Foreskin melanocyte (primary cell): ENCODE measurements at places on chromosomes 6 and 20.

- DNase-seq: peak; percentile 56
Measured at GRCh38 chr20:49287555-49288249, 9.8 kb upstream of the ZNFX1 start.

DNA sequence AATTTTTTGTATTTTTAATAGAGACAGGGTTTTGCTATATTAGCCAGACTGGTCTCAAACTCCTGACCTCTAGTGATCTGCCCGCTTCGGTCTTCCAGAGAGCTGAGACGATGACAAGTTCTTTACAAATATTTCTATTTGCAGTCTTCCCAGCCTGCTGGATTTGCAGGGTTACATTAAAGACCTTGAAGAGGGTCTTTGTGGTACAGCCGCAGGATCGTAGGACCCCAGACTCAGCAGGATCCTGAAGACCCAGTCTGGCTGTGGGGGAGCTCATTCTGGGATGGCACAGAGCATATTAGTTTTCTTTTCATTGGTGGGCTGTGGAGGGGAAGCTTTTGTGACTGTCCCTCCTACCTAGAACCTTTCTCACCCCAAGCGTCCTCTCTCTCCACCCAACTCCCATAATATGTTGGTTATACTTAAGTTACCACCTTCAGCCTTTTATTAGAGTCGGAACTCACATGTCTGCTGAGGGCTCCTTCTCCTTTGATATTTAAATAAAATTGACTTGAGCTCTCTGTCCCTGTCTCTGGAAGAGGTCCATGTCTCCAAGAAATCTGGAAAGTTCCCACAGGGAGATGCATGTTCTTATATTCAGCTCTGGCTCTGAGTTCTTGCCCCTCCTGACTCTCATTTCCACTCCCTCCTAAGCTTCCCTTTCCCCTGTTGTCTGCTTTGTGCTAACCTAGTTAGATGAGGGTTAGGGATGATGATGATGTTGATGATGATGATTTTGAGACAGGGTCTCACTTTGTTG is 72.0 kb downstream of the TIAM2 start:
- no peak for DNase-seq

- no peak for DNase-seq
Measured at GRCh38 chr6:16712255-16712930, 48.9 kb downstream of the ATXN1 start.

- peak; percentile 77 for DNase-seq
Measured at GRCh38 chr20:59004763-59005522, 2.1 kb downstream of the CTSZ start.

DNA sequence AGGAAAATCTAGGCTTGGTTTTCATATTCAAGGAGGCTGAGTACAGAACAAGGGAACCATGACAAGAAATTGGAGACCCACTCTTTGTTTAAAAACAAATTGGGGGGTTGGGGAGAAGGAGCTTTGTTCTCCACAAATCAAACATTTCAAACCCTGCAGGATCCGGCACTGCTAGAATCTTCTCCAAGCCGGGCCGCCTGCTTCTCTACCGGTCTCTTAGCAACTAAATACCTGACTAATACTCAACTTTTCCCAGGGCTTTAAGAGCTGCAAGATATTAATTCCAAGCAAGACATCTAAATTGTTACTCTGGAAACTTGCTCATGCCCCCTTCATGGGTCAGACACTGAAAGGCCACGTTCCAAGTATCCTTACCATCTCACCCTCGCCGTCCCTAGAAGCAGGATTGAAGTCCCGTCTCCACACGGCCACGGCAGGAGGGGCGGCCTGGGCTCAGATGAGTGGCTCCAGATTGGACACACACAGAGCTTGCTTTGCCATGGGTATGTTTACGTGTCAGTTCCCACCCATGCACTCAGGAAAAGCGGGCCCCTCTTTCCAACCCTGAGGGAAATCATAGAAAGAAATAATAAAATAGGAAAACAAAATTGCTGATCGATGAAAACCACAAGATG is 126.4 kb upstream of the CDH4 start:
- no peak for DNase-seq

GRCh38 chr6:63560801-63561287 is 11.4 kb upstream of the LOC128125822 start:
- DNase-seq: no peak

GRCh38 chr6:36118550-36119107 is 11.7 kb upstream of the MAPK13 start:
- no peak for DNase-seq

GRCh38 chr6:106906232-106906631 is 68.3 kb downstream of the CD24 start:
- no peak for DNase-seq

DNA sequence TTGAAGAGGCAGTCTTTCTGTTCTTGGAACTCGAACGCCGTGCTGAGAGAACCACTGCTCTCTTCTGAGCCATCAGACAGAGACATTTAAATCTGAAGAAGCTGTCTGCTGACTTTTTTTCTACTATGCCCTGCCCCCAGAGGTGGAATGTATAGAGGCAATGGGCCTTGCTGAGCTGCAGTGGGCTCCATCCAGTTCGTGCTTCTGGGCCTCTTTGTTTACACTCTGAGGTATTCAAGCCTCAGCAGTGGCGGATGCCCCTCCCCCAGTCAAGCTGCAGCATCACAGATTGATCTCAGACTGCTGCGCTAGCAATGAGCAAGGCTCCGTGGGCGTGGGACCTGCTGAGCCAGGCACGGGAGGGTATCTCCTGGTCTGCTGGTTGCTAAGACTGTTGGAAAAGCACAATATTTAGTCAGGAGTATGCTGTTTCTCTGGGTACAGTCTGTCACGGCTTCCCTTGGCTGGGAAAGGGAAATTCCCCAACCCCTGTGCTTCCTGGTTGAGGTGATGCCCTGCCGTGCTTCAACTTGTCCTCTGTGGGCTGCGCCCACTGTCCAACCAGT is 526.8 kb downstream of the CD109 start:
- no peak for DNase-seq

- no peak for DNase-seq
Measured at GRCh38 chr20:44419131-44419844, 56.4 kb upstream of the TTPAL start.

- no peak for DNase-seq
Measured at GRCh38 chr6:77638129-77638830, 14.6 kb upstream of the MEI4 start.

- no peak for DNase-seq
Measured at GRCh38 chr6:1756472-1757129, 146.9 kb downstream of the FOXC1 start.

DNA sequence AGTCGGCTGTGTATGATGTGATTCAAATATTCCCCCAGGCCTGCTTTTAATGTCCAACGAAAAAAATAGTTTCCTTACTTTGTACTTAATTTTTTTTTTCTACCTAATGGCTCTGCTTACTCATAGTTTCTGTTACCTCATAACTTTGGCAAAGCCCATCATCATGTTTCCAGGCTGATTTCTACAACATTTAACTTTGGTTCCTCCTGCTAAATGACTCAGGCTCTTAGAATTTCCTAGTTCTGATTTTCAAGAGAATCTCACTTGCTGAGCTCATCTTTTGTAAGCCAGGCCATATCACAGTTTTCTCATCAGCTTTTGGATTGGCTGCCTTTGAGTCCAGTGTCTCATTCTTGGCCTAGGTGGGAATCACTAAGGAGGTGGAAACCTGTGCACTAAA is 323.1 kb downstream of the HDGFL1 start:
- no peak for DNase-seq

DNA sequence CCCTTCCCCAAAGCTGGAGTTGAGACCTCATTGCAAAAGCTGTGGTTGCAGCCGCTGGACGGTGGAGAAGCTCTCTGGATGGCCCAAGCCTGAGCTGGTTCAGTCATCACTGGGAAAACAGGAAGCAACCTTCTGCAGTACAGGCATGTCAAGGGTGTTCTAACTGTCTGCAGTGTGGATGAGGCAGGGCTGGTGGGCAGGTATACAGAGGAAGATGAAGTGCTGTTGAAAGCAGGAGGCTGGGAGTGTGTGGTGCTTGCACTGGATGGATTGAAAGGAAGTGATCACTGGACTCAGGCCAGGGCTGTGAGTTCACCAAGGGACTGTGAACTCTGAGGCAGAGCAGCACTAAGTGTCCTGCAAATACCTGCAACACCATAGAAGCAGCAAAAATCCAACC is 89.0 kb upstream of the NOX3 start:
- no peak for DNase-seq

- DNase-seq: no peak
Measured at GRCh38 chr6:33185654-33186187, 6.5 kb downstream of the COL11A2 start.

- peak; percentile 69 for DNase-seq
Measured at GRCh38 chr6:12806796-12807195, 90.2 kb downstream of the PHACTR1 start.

DNA sequence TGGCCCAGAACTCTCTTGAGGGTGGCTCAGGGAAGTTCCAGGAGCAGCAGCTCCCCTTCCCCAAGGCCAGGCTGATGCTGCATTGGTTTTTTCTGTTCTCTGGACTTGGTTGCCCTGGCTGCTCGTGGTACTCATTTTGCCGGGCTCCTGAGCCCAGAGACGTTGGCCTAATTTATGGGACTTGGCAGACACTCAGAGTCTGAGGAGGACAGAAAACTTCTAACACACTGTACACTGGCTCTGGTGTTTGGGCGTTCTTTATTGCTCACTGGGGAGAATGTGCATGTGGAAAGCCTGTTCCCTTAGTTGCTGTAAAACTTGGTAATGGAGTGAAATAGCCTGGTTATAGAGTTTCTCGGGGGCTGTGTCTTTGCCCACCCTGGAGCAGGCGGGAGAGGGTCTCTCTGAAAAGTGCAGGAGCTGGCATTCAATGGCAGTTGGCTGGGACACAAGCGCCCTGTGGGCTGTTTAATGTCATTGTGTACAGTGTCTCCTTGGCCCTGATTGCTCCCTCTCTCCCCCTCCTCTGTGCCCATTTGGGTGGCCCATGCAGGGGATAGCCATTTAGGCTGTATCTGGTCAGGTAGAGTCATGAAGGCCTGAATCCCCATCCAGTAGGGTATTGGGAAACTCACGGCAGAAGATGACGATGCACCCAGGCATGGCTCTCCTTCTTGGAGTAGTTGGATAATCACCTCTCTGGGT is 109.3 kb downstream of the CDC5L start:
- no peak for DNase-seq

- no peak for DNase-seq
Measured at GRCh38 chr6:14974792-14975470, 270.9 kb upstream of the JARID2 start.

- no peak for DNase-seq
Measured at GRCh38 chr6:107102414-107102805, 12.9 kb downstream of the BEND3 start.

- DNase-seq: no peak
Measured at GRCh38 chr6:10406556-10406955, 8.3 kb downstream of the TFAP2A start.

DNA sequence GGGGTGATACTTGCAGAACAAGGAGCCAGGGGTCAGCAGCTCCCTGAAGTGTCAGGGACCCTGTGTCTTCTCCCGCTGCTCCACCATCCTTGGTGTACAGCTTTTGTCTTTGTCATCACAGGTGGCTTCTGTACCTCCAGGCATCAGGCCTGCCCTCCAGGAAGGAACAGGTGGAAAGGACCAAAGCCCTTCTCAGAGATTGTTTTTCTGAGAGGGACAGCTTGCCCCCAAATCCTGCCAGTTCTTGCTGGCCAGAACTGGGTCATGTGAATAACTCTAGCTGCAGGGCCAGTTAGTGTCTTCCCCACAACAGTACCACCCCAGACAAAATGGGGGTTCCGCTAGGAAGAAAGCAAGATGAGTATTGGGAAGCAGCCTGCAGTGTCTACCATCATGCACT is 31.4 kb downstream of the SNPH start:
- no peak for DNase-seq

DNA sequence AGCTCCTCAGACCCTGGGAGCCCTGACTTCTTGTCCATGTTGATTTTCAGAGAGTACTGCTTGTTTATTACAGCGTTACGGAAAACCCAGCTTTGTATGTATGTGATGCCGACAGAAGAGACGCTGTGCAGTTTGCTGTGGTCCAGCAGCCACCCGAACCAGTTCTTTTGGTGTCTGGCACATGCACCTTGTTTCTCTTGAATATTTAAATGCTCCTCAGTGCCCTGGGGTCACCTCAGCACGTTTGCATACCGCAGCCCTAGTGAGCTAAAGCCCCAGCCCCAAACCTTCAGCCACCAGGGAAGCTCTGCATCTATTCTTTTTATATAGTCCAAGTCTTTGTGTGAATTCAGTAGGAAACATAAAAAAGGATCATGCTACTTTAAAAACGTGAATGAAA is 39.9 kb downstream of the AFDN start:
- DNase-seq: no peak

DNA sequence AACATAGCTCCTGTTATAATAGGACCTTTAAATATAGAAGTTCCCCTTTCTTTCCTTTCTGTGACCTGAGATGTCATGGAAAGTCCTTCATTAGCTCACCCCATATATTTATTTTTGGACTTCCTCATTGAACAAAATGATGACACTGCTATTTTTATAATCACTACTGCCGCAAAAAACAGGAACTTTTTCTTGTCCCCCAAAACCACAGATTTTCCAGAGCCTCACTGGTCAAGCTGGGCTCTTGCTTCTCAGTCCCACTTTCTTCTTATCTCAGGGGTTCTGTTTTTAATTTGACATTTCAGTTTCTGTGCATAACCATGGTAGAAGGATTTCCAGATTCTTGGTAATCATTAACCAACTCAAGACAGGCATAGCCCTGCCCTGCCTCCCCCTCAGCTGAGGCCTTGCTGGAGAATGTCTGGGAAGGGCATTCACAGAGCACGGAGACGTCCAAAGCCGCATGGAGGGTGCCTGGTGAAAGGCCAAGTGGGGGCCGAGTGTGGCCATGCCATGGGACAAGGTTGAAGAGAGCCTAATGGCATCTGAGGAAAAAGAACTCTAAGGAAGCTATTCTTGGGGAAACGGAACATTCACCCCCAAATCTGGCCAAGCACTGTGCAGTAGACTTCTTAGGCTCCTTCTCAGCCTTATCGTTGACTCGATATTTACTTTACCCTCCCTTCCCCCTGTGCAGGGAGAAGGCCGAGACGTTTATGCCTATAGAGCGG is 73.7 kb downstream of the EDN1 start:
- no peak for DNase-seq

GRCh38 chr6:116512734-116513133 is 1.3 kb downstream of the CALHM5 start:
- no peak for DNase-seq

DNA sequence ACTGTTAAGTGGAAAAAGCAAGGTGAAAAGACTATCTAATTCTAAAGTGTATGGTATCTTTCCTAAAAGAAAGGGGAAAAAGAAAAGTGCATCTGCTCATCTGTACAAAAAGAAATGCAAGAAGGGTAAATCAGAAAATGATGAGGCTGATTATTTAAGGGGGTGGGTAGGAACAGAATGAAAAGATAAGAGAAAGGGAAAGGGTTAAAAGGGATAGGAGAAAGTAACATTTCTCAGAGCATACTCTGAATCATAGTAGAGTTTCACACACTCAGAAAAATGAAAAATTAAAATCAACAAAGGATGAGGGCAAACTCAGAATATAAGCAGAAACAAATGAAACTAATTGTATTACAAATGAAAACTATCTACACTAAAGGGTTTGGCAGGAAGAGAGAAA is 79.1 kb downstream of the RNGTT start:
- no peak for DNase-seq
